ENCODE measurements at places on chromosomes 6 and 20. TPM values are rescaled to one million over a fixed set of nuclear protein-coding genes. Genes with fewer than 3 reads are reported as not detected.

- DNase-seq, result no peak
Measured at GRCh38 chr20:53154540-53154939, 182.4 kb downstream of the TSHZ2 start.

DNA sequence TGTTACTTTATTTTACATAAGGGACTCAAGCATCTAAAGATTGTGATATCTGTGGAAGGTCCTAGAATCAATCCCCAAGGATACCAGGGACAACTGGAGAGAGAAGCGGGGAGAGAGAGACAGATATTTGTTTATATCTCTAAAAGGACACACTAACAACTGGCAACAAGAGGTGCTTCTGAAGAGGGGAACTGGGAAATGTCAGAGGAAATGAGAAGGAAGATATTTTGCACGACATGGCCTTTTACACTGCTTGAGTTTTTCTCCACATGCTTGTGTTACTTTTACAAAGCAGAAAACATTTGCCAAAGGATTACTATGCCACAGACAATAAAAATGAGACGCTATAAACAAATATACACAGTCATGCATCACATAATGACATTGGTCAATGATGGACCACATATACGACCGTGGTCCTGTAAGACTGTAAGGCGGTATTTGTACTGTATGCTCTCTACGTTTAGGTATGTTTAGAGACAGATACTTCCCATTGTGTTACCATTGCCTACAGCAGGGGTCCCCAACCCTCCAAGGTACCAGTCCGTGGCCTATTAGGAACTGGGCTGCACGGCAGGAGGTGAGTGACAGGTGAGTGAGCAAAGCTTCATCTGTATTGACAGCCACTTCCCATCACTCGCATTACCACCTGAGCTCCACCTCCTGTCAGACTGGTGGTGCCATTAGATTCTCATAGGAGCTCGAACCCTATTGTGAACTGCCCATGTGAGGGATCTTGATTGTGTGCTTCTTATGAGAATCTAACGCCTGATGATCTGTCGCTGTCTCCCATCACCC, 64.6 kb upstream of the PTPN1 start:
- no peak for DNase-seq

The NAPB gene
- polyA plus RNA-seq, result 28.2 TPM

- peak; percentile 44 for DNase-seq
Measured at GRCh38 chr6:159727717-159728445, 575 bp downstream of the WTAP start.

GRCh38 chr6:46407776-46408530, 83.3 kb downstream of the RCAN2 start:
- DNase-seq, result no peak

GRCh38 chr6:148173548-148173947, 169.1 kb upstream of the SASH1 start:
- DNase-seq, result no peak

DNA sequence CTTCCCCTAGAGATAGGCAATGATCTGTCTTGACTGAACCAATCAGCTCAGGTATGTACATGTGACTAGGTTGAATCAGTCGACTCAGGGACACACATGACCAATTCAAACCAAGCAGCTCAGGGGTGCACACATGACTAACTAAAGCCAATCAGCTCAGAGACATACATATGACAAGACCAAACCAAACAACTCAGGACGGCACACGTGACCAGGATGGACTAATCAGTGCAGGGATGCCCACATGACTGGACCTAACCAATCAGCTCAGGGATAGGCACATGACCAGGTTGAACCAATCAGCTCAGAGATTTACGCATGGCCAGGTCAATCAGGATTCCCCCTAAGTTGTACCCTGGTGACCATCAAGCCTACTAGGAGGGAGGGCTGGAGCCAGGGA, 310.3 kb downstream of the CDH26 start:
- DNase-seq, result no peak

The SLC17A1 gene
- 33.9 TPM for polyA plus RNA-seq

GRCh38 chr20:55514531-55514930, 490.8 kb downstream of the CBLN4 start:
- no peak for DNase-seq

DNA sequence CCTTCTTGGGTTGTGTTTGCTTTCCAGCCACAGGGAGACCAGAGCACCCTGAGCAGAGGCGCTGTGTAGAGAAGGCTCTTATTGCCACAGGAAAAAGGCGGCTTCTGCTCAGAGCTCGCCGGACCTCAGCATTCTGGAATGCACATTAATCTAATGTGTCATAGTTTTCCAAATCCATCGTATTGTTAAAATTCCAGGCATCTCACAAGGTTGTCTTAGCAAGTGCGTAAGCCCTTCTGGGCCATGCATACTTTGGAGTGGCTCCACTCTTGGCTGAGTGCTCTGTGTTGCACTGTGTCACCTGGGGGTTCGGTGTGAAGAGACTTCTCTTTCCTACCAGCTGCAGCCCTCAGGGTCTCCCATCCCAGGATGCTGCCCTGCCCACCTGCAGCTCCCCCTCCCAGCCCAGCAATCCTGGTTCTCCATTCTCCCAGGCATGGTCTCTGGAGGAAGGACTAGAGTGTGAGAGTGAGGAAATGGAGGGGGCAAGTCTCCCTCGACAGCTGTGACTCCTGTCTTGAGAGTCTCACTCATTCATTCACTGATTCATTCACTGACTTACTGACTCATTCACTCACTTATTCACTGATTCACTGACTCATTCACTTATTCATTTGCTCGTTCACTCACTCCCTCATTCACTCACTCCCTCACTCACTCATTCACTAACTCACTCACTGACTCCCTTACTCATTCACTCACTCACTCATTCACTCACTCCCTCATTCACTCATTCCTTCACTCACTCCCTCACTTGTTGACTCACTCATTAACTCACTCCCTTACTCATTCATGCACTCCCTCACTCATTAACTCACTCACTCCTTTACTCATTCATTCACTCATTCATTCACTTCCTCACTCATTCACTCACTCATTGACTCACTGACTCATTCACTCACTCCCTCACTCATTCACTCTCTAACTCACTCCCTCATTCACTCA, 83.7 kb upstream of the MPC1 start:
- DNase-seq, result no peak

- DNase-seq, result no peak
Measured at GRCh38 chr6:14873101-14873500, 372.8 kb upstream of the JARID2 start.

The TMC2 gene
- polyA plus RNA-seq, result 0.50 TPM

The BRPF3 gene
- polyA plus RNA-seq, result 53.9 TPM

The TRIM40 gene
- not detected for polyA plus RNA-seq

DNA sequence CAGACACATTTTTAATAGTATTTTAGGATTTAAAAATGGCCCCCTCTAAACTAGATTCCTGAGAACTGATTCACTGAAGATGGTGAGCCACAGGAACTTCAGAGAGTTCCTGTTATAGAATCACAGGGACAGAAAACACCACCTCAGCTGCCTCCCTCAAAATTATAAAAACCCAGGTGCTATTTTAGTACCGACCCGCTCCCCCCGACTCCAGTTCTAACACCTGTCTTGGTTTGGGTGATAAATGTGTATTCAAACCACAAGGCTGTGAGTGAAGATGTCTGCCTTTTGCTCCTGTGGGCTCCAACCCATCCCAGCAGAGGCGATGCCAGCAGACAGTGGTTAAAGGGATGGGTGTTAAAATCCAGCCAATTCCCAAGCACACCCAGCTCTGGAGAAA, 127.4 kb upstream of the LY86 start:
- no peak for DNase-seq

The PRSS16 gene
- 0.28 TPM for polyA plus RNA-seq

DNA sequence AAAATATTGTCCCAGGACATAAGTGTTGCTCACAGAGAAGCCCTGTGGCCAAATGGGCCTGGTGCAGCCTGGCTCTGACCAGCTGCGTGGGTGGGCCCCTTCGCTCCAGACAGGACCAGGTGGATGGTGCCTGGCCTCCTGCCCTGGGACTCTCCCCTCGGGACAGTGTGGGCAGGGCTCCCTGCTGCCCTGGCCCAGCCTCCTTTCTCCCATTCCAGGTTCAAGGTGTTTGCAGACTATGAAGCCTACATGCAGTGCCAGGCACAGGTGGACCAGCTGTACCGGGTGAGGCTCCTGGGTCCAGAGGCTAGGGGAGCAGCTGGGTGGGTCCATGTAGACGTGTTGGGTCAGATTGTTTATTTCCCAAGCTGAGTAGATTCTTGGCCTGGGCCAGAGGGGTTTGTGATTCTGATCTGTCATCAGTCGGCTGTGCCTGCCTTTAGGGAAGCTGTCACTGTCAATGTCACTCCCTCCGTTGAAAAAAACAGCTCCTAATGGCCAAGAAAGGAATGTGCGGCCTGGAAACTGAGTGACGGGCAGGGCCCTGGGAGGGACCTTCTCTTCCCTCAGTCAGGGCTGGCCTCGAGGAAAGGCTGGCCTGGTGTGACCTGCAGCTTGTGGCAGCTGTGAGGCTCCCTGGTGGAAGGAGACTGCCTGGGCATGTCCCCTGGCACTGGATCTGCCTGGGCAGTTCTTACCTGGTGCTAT, 47.7 kb downstream of the PYGB start:
- DNase-seq, result no peak

DNA sequence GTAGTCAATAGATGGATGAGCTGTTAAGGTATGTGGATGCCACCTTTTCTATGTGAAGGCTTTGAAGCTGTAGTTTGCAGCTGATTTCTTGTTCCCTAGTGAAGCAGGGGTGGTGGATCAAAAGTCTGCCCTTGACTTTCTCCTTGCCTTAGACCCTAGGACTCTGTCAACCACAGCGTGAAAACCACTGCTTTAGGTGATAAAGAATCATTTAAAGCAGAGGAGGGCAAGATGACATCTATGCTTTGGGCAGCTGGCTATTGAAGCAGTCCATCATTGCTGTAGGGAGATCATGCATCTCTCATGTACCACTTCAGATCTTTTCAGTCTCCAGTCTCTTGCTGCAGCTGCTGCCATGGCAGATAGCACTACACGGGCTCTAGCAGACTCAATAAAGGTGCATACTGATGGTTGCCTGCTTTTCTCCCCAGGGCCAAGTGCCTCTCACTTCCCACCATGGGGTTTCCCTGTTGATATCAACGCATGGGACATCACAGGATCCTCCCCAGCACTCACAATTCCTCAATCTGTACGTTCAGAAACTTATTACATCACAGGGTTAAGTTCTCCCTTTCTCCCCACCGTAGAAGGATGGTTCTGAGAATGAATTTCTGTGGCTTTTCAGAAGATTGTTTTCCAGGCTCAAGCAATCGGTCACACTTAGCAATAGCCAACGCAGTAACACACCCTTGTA, 122.0 kb upstream of the STMND1 start:
- no peak for DNase-seq

DNA sequence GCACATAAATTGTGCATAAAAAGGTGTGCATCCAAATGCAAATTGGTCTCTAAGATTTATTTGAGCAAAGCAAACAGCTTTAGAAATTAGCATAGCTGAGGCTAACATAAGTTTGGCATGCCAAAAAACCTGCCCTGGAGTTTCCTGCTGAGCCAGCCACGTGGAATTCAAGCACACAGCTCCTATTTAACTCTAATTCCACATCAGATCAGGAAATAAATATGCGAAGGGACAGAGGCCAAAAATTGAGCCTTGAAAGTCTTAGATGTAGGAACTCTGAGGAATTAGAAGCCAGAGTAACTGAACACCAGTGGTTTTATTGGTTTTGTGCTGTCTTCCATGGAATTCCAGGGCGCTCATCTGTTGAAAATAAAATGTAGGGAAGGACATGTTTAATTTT, 19.6 kb downstream of the SOBP start:
- DNase-seq, result no peak

DNA sequence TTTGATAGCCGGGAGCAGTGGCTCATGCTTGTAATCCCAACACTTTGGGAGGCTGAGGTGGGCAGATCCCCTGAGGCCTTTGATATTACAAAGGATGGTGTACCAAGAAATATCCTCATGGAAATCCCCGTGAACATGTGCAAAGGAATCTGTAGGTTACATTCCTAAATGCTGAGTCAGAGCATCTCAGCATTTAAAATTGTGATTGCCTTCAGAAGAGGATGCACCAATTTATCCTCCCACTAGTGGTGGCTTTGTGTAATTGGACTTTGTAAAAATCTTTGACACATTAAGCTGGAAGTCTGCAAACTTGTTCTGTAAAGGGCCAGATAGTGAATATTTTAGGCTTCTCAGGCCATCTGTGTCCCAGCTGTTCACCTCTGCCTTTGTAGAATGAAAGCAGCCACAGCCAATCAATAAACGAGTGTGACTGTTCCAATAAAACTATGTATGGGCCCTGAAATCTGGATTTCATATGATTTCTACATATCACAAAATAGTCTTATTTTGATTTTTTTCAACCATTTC, 11.8 kb downstream of the TMEM14B start:
- no peak for DNase-seq

DNA sequence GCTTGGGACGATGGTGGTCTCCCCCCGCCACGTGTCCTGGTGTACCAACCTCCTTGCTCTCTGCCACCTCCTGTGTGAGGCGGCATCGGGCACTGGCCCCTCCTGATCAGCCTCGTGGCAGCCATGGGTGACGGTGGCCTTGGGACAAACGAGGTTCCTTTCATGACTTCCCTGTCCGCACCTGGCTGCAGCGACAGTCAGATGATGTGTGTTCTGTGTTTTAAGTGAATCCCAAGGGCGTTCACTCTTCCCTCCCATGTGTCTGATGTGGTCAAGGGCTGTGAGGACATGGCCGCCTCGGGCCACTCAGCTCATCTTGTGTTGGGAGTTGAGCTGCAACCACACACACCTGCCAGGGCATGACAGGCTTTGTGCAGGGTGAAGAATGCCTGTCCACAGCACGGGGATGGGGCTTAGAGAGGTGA, 30.4 kb upstream of the PCMTD2 start:
- no peak for DNase-seq

DNA sequence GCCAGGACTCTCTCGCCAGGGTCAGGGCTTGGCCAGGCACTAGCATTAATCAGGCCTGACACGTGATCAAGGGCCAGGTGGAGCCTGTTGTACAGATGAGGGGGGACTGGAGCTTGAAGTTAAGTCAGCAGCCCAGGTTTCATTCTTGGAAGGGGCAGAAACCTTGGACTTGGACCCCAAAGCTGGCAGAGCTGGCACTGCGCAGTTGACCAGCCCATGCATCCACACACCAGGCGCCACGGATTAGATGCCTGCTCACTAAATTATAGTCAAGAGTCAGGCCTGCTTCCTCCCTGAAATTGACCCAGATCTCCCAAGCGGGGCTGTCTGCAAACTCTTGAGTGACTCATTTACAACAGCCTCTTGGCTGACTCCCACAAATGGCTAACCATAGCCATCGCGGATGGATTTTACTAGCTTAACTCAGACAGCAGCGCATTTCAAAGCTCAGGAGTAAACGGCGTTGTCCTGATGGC, 4.1 kb upstream of the TAF4 start:
- no peak for DNase-seq

All from left kidney (tissue), 8 donors.